ENCODE measurements at places on chromosomes 4 and X. TPM values are rescaled to one million over a fixed set of nuclear protein-coding genes. Genes with fewer than 3 reads are reported as not detected.

DNA sequence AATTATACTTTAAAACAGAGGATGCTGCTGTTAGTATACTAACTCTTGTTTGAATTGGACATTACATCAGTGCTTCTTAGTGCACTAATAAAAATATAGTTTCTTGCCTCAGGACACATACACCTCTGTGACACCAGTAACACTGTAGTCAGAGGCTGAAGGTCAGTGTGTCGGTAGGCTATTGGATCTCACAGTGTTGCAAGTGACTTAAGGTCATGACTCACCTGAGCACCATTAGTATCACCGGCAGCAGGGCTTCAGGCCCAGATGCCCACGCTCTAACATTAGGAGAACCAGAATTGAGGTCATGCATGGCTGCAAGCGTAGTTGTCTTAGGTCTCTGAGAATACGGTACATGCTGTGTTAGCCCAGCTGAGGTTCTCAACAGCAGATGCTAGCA is 15.2 kb downstream of the ETDC start:
- no peak for DNase-seq

DNA sequence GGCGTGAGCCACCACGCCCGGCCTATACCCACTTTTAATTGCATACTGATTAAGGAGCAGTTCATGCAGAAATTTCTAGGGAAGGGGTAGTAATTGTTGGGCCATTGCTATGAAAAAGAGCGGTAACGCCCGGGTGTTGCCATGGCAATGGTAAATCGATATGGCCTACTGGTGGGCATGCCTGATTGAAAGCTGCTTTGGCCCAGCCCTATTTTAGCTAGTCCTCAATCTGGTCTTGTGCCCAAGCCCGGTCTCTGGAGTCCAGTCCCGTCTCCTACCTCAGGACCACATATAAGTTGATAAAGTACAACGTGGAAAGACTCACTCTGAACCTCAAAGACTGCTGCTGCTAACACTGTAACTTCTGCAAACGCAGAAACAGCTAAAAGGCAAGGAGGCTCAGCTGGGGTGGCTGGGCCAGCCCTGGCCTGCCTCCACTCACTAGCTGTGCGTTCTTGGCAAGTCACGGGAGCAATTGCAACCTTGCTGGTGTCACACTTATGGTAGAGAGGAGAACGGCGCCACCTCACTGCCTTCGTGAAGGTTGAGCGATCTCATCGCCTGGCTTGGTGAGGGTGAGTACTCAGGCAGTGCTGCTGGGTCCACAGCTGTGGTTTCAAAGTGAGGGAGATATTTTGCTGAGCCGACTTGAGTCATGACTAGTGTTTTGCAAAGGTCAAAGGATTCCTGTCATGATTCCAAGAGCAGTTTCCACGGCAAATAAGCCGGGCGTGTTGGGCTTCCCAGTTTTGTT is 57.0 kb upstream of the GRPEL1 start:
- peak; percentile 72 for DNase-seq

GRCh38 chrX:13026877-13027652 is 17.4 kb downstream of the FAM9C start:
- no peak for DNase-seq

GRCh38 chr4:86718152-86718551 is 124.0 kb downstream of the PTPN13 start:
- no peak for DNase-seq

CYLC1 gene
- total RNA-seq: not detected

FRAS1 gene
- 1.8 TPM for total RNA-seq

PNMA6F gene
- not detected for total RNA-seq

ANXA3 gene
- 0.35 TPM for total RNA-seq

PCDH19 gene
- 0.64 TPM for total RNA-seq

Data from H4 (cell line).